ENCODE measurements at places on chromosomes 1 and 21.
A peak's percentile ranks its signal among the peaks of the same experiment; 100 is the strongest.

- DNase-seq: no peak
Observed at GRCh38 chr1:109796484-109797302, 33.0 kb upstream of the EPS8L3 start.

GRCh38 chr1:71521655-71522264 is 440.9 kb upstream of the ZRANB2 start:
- peak; percentile 44 for DNase-seq

- no peak for DNase-seq
Observed at GRCh38 chr1:4916610-4917009, 262.2 kb downstream of the AJAP1 start.

DNA sequence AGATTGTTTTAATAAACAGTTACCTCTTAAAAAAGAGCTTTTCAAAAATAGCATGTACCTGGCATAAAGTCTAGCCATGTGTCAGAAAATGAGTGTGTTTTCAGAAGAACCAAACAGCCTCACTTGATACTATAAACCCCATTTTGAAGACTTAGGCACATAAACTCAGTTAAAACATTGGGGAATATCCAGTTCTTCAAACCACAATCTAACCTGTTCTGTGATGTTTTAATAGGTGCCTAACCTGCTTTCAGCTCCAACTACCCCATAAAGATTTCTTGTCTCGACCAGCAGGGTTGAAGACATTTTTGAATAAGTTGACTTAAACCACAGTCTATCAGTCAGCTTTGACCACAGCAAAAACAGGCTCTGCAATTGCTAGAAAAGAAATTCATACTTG is 41.3 kb downstream of the NRDC start:
- DNase-seq: no peak

DNA sequence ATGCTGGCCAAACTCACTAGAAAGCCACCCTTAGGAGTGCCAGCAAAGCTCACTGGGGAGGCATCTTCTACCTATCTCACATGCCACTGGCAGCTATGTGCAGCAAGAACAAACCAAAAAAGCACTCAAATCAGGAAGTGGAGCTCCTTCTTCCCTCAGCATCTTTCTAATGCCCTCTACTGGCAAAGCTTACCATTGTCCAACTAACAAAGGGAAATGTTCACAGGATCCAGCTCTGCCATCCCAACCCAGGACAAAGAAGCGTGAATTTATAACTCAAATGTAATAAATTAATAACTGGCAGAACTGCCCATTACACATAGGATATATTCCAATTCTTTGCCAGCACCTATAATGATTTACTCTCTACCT is 38.9 kb downstream of the LEPR start:
- DNase-seq: peak; percentile 37

DNA sequence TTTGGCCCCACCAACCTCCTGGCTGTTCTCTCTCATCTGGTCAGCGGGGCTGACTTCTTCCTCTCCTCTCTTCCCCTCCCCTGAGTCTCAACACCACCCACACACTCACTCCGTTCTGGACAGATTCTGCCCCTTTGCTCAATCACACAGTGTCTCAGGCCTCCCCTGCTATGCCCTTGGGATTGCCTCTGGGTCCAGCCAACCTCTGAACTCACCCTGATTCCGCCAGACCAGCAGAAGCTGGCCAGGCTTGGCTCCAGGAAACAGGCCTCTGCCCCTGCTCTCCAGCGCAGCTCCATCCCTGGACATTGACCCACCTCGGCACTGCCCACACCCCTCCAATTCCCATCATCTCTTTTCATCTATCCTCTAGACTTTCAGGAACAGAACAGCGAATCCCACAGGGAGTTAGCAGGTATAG is 22.1 kb downstream of the AHDC1 start:
- DNase-seq: no peak

GRCh38 chr21:17903029-17903806 is 84.1 kb upstream of the C21orf91 start:
- peak; percentile 12 for DNase-seq

- DNase-seq: no peak
Observed at GRCh38 chr1:78619803-78620579, at the start of gene IFI44L. TSS of gene IFI44L (plus strand) at chr1:78620448. CDS start at chr1:78627916, 7,468 bp downstream.

- DNase-seq: no peak
Observed at GRCh38 chr1:183832459-183832858, 27.5 kb downstream of the RGL1 start.

GRCh38 chr21:34999397-34999941 is 49.6 kb downstream of the RUNX1 start:
- no peak for DNase-seq

DNA sequence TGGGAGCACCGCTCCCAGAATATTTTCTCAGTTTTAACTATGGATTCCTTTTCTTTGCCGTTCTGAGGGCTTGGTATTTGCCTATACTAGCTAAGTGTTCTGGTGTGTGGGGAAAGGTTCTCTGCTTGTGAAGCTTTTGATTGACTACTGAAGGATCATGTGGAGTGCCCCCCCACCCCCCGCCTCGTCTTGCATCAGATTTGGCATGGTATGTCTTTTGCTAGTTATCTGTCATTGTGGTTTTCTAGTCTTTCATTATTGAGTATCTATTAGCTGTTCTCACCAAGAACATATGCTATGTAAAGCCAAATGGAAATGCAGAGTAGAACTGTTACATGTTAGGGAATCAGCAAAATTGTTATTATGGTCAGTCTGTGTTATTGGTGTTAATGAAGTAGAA is 58.3 kb downstream of the MACF1 start:
- DNase-seq: no peak

DNA sequence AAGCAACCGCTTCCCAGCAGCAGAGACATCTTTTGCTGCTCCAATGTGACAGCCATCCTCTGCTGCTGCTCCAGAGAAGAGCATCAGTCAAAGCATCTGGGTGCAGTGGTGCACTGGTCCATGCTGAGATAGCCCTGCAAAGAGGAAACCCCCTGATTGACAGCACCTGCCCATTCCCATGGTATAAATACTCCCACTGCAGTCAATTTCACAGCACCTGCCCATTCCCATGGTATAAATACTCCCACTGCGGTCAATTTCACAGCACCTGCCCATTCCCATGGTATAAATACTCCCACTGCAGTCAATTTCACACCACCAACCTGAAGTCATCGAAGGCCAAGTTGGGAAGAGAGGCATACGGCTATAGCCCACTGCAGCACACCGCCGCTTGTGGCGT is 25.5 kb downstream of the FBXO2 start:
- DNase-seq: no peak

- no peak for DNase-seq
Observed at GRCh38 chr1:234598974-234599616, 10.9 kb downstream of the IRF2BP2 start.

DNA sequence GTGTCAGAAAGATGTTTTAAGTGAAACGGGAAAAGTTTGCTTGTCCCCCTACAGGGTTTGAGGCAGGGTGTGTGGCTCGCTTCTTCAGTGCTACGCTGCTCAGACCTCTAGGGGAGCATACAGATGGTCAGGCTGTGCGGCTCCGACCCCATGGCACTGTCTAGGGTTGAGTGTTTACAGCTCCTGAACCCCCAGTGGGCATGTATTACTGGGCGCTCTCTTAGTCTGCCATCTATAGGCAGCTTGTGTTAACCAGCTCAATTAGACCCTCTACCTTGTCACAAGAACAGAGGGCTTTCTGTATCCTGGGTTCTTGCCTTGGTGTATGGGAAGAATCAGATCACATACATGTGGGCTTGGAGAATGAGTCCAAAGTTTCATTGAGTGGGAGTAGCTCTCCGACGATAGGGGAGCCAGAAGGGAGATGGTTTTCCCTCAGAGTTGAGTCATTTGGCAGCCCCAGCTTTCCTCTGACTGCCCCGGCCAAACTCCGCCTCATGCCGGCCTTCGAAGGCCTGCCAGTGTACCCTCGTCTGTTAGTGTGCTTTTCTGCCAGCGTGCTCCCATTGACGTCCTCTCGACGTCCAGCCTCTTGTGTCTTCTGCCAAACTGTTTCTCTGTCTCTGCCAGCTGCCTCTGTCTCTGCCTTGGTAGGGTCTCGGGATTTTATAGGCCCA is 38.6 kb upstream of the ADGRL4 start:
- no peak for DNase-seq

DNA sequence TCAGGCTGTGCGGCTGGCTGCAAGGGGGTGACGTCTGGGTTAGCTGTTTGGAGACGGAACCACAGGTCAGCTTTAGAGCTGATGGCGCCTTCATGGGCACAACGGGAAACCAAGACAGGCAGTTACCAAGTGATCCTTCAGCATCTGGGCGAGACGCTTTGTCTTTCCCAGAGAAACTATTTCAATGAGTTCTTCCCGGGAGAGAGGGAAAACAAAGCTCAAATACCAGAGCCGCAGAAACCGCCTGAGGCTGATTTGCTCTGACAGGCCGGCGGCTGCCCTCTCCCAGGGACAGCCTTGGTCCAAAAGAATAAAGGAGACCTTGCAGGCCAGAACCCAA is 76.5 kb downstream of the CD58 start:
- DNase-seq: no peak

DNA sequence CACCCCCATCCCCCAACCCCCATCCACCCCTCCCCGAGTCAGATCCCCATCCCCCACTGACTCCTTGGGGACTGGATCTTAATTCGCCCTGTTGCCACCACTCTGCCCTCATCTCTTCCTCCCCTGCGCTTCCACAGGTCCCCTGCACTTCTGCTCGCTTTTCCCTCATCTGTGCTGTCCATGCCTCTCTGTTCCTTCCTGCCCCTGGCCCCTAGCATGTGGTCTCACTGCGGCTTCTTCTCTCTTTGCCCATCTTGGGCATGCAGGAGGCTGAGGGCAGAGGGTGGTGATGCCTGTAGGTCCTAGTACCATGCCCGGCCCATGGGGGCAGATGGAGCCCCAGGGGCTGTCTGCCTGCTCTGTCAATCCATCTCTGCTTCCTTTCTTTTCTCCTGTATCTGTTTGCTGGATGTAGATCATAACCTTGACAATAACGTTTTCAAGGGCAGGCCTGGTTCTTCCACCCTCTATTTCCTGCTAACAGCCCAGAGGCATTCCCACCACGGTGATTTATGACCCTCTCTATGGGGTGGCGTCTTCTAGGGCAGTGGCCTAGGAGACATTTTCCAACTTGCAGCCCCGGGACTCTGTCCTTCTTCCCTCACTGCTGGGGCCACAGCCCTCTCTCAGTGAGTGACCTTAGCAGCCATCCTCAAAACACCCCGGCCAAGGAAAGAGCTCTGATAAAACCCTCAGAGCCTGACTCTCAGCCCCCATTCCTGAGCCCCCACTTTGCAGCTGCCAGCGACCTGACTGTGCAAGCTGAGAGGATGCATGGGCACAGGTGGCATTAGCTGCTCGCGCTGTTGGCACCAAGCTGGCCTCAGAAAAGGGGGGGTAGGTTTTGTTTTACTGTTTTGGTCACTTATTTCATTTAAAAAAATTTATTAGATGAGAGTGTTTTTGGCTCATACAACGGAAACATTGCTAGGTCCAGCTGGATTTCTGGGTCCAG is 33.9 kb downstream of the TMEM51 start:
- peak; percentile 48 for DNase-seq

DNA sequence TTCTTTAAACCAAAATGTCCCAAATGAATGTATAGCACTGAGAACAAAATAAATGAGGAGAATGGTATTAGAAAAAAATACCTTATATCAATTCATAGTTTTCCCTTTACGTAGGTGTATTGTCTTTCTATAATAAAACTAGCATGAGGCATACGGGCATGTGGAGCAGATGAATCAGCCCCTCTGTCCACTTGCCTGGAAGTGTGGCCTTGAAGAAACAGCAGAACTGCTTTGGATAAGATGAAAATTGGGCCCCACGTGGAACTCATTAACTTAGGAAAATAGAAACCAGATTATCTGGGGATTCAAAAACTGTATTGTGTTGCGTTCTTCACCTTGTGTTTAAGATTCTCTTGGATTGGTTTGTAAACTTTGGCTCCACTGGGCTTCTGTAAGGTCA is 356.8 kb upstream of the B3GALT2 start:
- DNase-seq: no peak

DNA sequence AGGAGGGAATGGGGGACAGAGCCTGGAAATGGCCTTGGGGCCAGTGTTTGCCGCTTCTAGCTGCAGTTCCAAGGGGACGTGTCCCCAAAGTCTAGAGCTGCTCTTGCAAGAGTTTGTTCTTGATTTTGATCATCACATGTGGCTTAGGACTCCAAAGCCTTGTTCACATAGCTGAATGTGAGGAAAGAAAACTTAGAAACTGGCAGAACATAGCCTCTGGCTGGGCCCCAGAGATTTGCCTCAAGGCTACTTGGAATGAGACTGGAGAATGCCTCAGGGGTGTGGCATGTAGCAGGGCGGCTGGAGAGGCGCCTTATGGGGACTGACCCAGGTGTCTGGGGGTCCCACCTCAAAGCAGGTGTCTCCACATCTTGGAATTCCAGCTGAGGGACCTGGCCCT is 2.3 kb downstream of the PDXK start:
- DNase-seq: no peak

DNA sequence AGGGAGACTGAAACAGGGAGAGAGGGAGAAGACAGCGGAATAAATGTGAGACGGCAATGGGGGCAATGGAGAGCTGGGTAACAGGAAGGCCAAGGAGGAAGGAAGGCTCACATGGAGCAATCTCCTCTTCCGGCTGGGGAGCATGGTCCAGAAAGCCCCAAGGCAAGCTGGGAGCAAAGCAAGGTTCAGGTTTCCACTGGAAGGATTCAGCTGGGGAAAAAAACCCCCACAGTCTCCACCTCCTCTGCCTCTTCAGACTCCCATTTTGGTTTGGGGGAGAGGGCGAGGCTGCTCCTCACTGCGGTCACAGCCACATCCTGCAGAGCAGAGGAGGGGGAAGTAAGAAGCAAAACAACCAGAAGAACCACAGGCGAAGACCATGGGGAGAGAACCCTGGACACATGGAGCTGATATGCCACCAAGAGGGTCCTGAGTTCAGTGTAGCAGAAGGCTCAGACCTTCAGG is 650 bp downstream of the TNFAIP8L2 start:
- no peak for DNase-seq
